Ascending aorta (tissue), 2 donors: ENCODE measurements at places on chromosomes 2 and 18. TPM values are rescaled to one million over a fixed set of nuclear protein-coding genes. Genes with fewer than 3 reads are reported as not detected.
A peak's percentile ranks its signal among the peaks of the same experiment; 100 is the strongest.

The LGALSL gene
- 35.4 TPM for total RNA-seq

The L3MBTL4 gene
- total RNA-seq: not detected

The PTPN4 gene
- total RNA-seq: 35.9 TPM

The RPRM gene
- total RNA-seq: not detected

The RSAD2 gene
- 0.32 TPM for total RNA-seq

The ARHGAP28 gene
- total RNA-seq: 0.85 TPM

The MZT2A gene
- 108 TPM for total RNA-seq

The ADCYAP1 gene
- not detected for total RNA-seq

DNA sequence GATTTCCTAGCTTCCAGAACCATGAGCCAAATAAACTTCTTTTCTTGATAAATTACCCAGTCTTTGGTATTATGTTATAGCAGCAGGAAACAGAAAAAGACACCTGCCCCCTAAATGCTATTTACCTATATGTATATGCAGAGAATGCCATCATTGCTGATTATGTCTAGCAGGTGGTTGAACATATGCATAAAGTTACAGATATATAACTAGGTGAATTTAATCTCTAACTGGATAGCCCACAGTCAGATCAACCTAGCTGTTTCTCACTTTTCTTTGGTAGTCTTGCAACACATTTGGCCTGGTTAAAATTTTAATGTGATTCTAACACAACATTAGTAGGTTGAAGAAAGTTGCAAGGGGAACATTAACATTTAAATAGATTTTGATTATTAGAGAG is 7.1 kb upstream of the CERS6 start:
- no peak overlapping the region for H3K27ac ChIP-seq
- no peaks in the 10 kb centered on the region for H3K4me1 ChIP-seq
- H3K36me3 ChIP-seq: no peaks in the 10 kb centered on the region
- no peaks in the 10 kb centered on the region for H3K27me3 ChIP-seq
- no peak overlapping the region for H3K4me3 ChIP-seq

GRCh38 chr2:158745067-158745865 is 49.9 kb upstream of the DAPL1 start:
- no peak overlapping the region for H3K27ac ChIP-seq
- no peaks in the 10 kb centered on the region for H3K4me1 ChIP-seq
- H3K4me3 ChIP-seq: no peak overlapping the region
- no peak for DNase-seq

GRCh38 chr2:134193006-134193405 is 60.9 kb upstream of the MGAT5 start:
- no peaks in the 10 kb centered on the region for H3K36me3 ChIP-seq
- peaks cover 16% of the 10 kb centered on the region for H3K4me1 ChIP-seq
- H3K27ac ChIP-seq: no peak overlapping the region
- DNase-seq: no peak
- no peaks in the 10 kb centered on the region for H3K27me3 ChIP-seq

GRCh38 chr18:24674200-24674599 is 213.8 kb downstream of the HRH4 start:
- DNase-seq: no peak
- no peaks in the 10 kb centered on the region for H3K4me1 ChIP-seq
- H3K27me3 ChIP-seq: no peaks in the 10 kb centered on the region
- H3K36me3 ChIP-seq: no peaks in the 10 kb centered on the region
- no peak overlapping the region for H3K4me3 ChIP-seq
- no peak overlapping the region for H3K27ac ChIP-seq

DNA sequence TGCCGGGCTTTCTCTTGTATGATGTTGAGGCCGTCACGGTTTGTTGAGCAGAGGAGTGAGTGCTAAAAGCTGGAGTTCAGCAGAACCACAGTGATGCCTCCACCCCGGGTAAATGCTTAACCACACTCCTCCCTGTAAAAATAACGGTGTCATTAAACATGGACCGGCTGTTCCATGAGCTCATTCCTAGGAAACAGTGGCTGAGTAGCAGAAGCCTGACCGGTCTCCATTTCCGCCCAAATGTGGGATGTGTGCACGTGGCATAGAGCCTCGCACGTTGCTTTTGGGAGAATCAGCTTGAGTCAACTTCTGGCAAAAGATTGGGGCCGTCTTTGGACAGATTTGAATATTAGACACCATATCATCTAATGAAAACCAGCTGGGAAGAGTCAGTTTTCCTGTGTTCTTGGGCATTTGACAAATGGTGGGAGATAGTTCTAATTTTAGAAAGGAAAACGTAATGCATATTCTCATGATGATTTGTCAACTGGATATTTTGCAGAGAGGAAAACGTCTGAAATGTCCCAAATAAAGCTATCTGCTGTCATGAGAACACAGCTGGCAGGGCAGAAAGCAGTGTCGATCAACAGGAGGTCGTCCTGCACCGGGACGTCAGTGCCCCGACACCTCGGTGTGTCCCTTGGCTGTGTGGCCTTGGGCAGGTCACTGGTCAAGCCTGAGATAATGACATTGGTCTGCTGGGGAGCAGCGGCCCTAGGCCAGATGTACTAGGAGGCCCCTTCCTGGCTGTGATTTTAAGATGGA is 42.4 kb downstream of the LRRFIP1 start:
- DNase-seq: no peak
- peak overlapping the region; percentile 64 for H3K27ac ChIP-seq
- peaks cover 22% of the 10 kb centered on the region for H3K4me1 ChIP-seq
- H3K4me3 ChIP-seq: no peak overlapping the region

GRCh38 chr2:191869178-191869577 is 22.3 kb upstream of the CAVIN2 start:
- no peaks in the 10 kb centered on the region for H3K36me3 ChIP-seq
- H3K27ac ChIP-seq: no peak overlapping the region
- H3K4me3 ChIP-seq: no peak overlapping the region
- DNase-seq: no peak
- H3K27me3 ChIP-seq: no peaks in the 10 kb centered on the region
- no peaks in the 10 kb centered on the region for H3K4me1 ChIP-seq

GRCh38 chr2:58239243-58239925 is 1.7 kb downstream of the FANCL start:
- DNase-seq: no peak
- H3K36me3 ChIP-seq: no peaks in the 10 kb centered on the region
- no peak overlapping the region for H3K4me3 ChIP-seq
- no peaks in the 10 kb centered on the region for H3K4me1 ChIP-seq
- H3K27me3 ChIP-seq: no peaks in the 10 kb centered on the region
- H3K27ac ChIP-seq: no peak overlapping the region

GRCh38 chr18:25799231-25799630 is 291.2 kb downstream of the SS18 start:
- no peak overlapping the region for H3K27ac ChIP-seq
- no peaks in the 10 kb centered on the region for H3K27me3 ChIP-seq
- DNase-seq: no peak
- H3K36me3 ChIP-seq: no peaks in the 10 kb centered on the region

GRCh38 chr2:205765151-205765550 is 82.8 kb downstream of the NRP2 start:
- peaks cover 3% of the 10 kb centered on the region for H3K4me1 ChIP-seq
- DNase-seq: no peak

GRCh38 chr2:21644266-21644665 is 520.5 kb downstream of the TDRD15 start:
- no peak for DNase-seq
- no peaks in the 10 kb centered on the region for H3K36me3 ChIP-seq
- no peaks in the 10 kb centered on the region for H3K27me3 ChIP-seq

GRCh38 chr2:236193026-236193425 is 24.8 kb upstream of the GBX2 start:
- H3K27me3 ChIP-seq: no peaks in the 10 kb centered on the region
- H3K27ac ChIP-seq: no peak overlapping the region
- no peak for DNase-seq
- H3K4me1 ChIP-seq: no peaks in the 10 kb centered on the region
- H3K36me3 ChIP-seq: no peaks in the 10 kb centered on the region
- H3K4me3 ChIP-seq: no peak overlapping the region

DNA sequence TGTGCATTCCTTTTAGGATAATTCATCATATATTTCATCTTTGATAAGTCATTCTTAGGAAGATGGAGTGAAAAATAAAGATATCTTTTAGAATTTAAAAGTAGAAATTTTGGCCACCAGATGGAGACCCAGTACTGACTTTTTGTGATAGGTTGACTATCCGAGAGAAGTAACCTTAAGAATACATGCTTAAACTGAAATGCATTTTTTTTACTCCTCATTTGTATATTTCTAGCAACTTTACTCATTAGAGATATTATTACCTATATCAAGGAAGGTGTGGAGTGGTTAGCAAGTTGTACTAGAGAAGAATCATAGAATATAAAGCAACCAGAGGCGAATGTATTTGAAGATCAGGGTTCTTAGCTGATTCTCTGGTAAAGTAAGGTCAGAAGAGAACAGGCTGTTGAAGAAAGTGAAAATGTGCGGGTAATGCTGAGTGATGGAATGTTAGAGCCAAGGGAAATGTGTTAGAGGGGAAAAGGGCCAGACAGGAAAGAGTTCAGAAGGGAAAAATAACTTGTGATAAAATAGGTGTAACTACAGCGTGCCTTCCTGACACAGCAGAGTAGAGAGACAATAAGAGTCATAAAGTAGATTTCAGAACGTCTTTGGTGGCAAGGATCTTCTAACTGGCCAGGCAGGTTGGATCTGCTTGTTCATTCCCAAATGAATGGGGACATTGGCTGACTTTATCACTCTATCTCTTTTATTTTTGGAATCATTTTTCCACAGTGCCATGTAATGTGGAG is 52.3 kb downstream of the TDRD15 start:
- no peak for DNase-seq
- peak overlapping the region; percentile 63 for H3K27ac ChIP-seq
- H3K4me1 ChIP-seq: peaks cover 7% of the 10 kb centered on the region
- no peaks in the 10 kb centered on the region for H3K27me3 ChIP-seq
- H3K36me3 ChIP-seq: no peaks in the 10 kb centered on the region

GRCh38 chr2:145836986-145837385 is 1317.1 kb upstream of the ZEB2 start:
- H3K4me1 ChIP-seq: no peaks in the 10 kb centered on the region
- no peak for DNase-seq
- H3K27me3 ChIP-seq: no peaks in the 10 kb centered on the region
- no peak overlapping the region for H3K27ac ChIP-seq

- no peak overlapping the region for H3K4me3 ChIP-seq
- no peak for DNase-seq
- H3K36me3 ChIP-seq: no peaks in the 10 kb centered on the region
- H3K27me3 ChIP-seq: no peaks in the 10 kb centered on the region
- no peak overlapping the region for H3K27ac ChIP-seq
- no peaks in the 10 kb centered on the region for H3K4me1 ChIP-seq
Measured at GRCh38 chr2:68715353-68716041, 19.1 kb upstream of the ARHGAP25 start.

- H3K4me3 ChIP-seq: peak overlapping the region; percentile 79
- H3K27me3 ChIP-seq: no peaks in the 10 kb centered on the region
- peak overlapping the region; percentile 95 for H3K27ac ChIP-seq
- H3K4me1 ChIP-seq: peaks cover 13% of the 10 kb centered on the region
- no peaks in the 10 kb centered on the region for H3K36me3 ChIP-seq
- DNase-seq: no peak
Measured at GRCh38 chr18:13725566-13726231, 659 bp downstream of the FAM210A start.

DNA sequence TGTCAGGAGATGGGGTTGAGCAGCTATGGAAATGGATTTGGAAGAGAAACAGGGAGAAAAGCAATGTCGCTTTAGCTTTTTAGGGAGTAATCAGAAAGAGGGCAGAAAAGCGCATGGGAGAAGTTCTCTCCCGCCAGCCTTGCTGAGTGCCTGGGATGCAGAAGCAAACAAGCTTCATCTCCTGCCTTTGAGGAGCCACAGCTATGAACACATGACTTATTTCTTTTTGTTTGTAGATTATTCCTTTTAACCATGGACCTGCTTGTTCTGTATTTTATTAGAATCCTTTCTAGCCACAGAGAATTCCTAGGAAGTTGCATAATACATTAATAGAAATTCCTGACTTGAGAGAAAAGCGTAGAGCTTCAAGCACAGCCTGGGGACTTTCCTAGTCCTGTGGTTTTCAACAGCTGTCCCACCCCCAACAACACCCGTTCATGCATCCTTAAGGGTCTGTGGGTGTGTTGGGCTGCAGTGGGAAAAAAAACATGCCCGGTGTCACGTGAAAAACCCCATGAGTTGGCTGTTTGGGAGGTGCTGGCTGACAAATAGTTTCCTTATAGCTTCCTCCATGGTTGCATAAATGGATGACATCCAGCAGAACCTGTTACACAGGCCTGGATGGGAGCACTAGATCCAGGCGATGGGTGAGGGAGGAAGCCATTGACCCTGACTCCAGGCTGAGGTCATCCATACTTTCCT is 14.9 kb downstream of the SLC9A4 start:
- no peaks in the 10 kb centered on the region for H3K36me3 ChIP-seq
- no peak for DNase-seq
- no peaks in the 10 kb centered on the region for H3K27me3 ChIP-seq
- no peak overlapping the region for H3K4me3 ChIP-seq
- no peaks in the 10 kb centered on the region for H3K4me1 ChIP-seq

DNA sequence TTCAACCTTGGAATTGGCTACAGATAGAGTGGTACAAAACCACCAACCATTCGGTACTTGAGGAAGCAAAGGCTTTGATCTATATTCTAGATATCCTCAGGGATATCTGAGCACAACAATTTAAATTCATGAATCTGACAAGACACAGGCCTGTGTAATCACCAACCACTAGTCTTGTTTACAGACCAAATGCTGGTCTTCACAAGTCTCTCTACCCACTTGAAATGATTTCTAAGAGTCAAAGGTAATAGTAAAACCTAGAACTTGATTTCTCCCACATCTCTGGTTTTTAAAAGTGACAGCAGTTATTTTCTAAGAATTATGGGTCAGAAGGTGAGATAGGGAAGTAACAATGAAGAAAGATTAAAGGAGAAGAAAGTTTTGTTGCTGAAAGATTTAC is 613.7 kb upstream of the ACVR2A start:
- H3K4me1 ChIP-seq: no peaks in the 10 kb centered on the region
- H3K36me3 ChIP-seq: no peaks in the 10 kb centered on the region

- no peaks in the 10 kb centered on the region for H3K27me3 ChIP-seq
- no peak overlapping the region for H3K4me3 ChIP-seq
- H3K27ac ChIP-seq: no peak overlapping the region
- H3K36me3 ChIP-seq: no peaks in the 10 kb centered on the region
Measured at GRCh38 chr18:63267975-63268721, 51.4 kb downstream of the BCL2 start.

DNA sequence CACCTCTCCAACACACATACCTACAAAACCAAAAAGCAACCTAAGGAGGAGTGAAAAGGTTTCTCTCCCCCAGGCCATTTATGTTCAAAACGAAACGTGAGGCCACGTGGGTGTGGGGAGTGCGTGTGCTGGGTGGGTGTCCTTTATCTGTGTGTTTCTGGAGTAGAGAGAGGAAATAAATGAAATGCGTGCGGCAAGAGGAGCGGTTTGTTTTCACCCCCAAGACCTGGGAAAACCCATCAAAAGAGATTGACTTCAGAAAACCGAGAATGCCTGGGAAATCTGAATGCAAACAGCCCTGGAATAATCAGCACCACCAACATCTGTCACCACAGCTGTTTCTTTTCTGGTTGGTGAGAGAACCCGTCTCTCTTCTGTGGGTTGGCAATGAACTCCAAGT is 137.4 kb downstream of the INSIG2 start:
- H3K27me3 ChIP-seq: peaks cover 24% of the 10 kb centered on the region
- no peaks in the 10 kb centered on the region for H3K4me1 ChIP-seq
- no peaks in the 10 kb centered on the region for H3K36me3 ChIP-seq
- H3K27ac ChIP-seq: no peak overlapping the region
